ENCODE measurements at places on chromosomes 7 and 10.

DNA sequence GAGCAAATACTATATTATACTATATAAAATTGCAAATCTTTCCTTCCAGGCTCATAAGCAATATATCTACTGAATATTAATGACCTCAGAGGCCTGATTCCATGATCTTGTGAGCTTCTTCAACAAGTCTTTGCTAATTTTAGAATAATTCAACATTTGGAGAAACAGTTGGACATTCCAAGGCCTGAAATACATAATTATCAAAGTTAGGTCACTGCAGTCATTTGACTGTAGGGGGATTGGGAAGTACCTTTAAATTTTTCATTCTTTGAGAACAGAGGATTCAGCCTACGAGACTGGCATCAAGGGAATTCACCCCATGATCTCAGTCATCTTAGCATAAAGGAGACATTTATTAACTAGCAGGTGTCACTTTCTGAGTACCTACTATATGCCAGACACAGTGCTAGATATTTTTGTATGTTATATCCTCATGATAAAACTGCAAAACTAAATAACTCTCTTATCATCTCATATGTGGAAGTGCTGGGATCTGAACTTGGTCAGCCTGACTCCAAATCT lies 85.4 kb downstream of the DOCK4 start:
- no peak for DNase-seq

DNA sequence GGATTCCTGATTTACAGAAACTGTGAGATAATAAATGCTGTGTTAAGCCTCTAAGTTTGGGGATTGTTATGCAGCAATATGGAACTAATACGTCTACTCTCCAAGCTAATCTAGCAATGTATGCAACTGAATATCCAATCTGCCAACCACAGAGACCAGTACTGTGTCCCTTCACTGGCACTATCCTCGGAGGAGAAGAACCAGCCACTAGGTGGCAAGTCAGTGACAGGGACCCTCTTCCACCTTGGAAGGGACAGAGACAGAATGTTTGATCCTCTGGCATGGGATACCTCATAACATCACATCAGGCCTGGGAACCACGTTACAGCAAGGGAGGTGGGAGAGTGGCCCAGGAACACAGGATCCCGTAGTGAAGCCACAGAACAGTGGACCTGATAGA lies 96.4 kb downstream of the CREM start:
- no peak for DNase-seq

DNA sequence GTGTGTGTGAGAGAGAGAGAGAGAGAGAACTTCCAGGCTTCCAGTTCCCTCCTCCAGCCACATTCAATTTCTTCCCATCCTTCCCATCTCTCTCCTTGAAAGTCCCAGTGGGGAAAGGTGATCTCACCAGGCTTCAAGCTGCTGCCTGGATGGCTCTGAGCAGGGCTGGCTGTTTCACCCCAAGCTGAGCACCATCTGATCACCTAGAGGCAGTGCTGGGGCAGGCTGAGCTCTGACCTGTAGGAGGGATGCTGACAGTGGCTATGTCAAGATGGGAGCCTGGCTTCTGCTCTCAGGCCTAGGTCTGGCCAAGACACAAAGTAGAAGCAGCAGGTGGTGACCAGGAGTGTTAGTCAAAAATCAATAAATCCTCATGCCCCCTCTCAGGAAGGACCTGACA lies 370.8 kb downstream of the PLXNA4 start:
- no peak for DNase-seq

DNA sequence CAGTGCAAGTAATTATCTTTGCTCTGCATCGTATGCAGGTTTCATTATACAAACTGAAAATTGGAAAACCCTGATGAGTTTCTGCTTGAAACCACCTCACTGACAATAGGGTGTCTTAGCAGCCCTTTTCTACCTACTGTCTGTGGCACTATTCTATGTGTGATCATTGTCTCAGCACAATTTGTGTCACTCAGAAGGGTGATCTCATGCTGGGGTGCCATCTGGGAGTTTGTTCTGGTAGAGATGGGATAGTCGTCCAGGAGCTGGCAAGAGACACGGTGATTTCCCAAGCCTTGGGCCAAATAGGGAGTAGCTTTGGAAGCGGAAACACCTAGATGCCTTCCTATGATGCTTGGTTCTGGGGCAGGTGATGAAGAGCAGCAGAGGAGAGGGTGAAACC lies 186.3 kb downstream of the FRMD4A start:
- no peak for DNase-seq

DNA sequence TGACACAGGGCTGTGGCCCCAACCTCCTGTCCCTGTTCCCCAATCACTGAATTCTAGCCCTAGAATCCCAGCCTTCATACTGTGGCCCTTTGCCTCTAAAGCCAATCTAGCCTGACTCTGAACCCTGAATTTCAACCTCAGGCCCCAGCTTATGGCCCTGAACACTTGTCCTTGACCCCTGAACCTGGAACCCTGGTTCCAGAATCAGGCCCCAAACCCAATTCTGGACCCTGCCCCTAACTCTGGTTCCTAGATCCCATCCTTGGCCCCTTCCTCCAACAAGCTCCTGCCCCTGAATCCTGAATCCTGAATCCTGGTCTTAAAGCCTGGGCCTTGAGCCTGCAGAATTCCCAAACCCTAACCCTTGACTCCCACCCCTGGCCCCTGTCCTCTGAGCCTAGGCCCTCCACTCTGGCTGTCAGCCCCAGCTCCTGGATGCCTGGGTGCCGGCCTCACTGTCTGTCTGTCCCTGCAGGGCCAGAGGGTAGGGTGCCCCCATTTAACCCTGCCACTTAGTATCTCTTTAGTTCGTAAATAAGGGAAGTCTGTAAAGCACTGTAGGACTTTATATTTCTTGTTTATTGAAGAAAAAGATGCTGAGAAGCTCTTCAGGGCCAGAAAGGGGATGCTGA lies 1.3 kb downstream of the INPP5A start:
- DNase-seq = no peak

DNA sequence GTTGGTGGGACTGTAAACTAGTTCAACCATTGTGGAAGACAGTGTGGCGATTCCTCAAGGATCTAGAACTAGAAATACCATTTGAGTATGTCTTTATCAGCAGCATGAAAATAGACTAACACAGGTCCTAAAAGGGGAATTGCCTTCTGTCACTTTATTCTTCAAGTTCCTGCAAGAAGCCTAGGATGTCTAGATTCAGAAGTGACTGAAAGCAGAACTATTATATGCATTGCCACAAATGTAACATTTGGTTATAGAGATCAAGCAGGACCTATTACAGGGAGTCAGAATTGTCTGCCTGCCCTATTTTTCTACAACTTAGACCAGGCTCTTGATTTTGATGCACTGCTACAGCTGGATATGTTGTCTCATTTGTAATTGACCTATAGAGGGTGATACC lies 364.7 kb downstream of the SORCS1 start:
- no peak for DNase-seq

DNA sequence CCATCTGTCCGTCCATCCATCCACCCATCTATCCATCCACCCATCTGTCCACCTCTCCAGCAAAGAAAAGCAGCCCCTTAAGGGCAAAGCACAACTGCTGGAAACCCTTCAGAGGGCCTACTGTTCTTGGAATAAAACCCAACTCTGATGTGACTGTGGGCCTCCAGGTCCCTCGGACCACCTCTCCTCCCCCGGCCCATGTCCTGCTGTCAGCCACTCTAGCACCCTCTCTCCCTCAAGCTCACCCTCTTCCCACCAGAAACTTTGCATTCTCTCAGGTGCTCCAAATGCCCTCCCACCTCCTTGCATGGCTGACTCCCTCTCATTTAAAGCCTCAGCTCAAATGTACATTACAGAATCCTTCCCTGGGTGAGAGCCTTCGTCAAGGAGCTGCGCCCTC lies 110.3 kb downstream of the ARHGAP22 start:
- DNase-seq = no peak

GRCh38 chr7:118072893-118073674 lies 110.9 kb upstream of the LSM8 start:
- no peak for DNase-seq

GRCh38 chr7:112084520-112084971 lies 121.7 kb downstream of the DOCK4 start:
- DNase-seq = no peak

DNA sequence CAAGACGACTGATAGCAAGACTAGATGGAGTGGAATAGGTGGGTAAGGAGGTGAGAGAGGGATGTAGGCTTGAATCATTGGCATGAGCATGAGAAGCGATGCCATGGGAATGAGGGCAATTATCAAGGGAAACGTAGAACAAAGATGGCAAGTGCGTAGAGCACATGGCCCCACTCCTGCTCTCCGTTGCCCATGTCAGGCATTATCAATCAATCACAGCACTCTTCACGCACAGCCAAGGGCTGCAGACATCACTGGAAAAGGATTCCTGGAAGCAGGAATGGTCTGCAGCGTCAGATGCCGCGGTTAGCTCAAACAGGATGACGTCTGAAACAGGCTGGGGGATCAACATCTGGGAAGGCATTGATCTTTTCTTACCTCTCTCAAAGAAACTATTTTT lies 25.6 kb upstream of the GALNTL5 start:
- DNase-seq = no peak

DNA sequence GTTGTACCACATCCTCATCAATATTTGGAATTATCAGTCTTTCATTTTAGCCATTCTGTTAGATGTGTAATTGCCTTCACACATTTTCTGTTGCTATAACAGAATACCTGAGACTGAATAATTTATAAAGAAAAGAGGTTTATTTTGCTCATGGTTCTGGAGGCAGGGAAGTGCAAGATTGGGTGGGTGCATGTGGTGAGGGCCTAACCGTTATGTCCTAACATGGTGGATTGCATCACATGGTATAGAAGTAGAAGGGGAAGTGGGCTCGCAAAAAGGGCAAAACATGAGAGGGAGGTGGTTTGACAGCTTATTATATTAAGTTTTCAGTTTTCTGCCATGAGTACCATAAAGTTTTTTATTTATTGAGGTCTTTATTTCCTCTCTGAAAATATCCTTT lies 452.0 kb downstream of the ARL4A start:
- DNase-seq = no peak

DNA sequence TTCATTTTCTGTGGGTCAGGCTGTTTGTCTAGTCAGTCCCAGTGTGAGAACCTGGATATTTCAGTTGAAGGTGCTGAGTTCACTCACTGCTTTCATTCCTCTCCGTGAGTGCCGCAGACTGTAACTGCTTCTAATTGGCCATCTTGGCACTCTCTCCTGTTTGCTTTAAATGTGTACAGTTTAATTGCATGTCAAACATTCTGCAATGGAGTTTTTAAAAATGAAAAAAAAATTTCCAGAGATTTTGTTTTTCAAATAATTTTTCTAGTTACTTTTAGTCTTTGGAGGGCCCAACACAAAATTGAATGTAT lies 87.8 kb downstream of the CCSER2 start:
- no peak for DNase-seq

DNA sequence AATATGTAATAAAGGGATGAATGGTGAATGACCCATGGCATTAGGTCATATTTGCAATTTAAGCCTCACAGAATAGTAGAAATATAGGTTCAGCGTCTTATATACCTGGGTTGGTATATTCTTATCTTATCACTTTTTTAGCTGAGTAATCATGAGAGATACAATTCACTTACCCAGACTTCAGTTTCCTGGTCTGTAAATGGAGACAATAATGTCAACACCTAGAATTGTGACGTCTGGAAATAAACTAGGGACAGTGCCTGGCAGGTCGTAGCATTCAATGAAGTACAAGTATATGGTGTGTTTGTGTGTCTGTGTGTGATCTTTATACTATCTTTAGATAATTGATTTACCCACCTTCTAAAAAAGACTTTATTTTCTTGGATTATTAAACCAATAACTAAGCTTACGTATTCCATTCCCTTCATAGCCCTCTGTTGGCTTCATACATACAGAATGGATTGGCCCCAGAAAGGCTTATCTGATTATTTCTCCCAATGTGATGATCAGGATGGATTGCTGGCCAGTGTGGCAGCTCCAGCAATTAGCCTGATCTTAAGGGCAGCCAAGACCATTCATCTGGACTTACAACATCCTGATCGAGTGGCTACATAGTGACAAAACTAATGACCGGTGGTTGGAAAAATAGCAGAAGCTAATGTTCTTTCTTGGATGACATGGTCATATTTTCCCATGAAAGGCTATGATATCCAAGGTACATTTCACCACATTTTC lies 121.2 kb upstream of the NPVF start:
- no peak for DNase-seq

GRCh38 chr10:70174058-70174741 lies 3.9 kb upstream of the SAR1A start:
- no peak for DNase-seq

DNA sequence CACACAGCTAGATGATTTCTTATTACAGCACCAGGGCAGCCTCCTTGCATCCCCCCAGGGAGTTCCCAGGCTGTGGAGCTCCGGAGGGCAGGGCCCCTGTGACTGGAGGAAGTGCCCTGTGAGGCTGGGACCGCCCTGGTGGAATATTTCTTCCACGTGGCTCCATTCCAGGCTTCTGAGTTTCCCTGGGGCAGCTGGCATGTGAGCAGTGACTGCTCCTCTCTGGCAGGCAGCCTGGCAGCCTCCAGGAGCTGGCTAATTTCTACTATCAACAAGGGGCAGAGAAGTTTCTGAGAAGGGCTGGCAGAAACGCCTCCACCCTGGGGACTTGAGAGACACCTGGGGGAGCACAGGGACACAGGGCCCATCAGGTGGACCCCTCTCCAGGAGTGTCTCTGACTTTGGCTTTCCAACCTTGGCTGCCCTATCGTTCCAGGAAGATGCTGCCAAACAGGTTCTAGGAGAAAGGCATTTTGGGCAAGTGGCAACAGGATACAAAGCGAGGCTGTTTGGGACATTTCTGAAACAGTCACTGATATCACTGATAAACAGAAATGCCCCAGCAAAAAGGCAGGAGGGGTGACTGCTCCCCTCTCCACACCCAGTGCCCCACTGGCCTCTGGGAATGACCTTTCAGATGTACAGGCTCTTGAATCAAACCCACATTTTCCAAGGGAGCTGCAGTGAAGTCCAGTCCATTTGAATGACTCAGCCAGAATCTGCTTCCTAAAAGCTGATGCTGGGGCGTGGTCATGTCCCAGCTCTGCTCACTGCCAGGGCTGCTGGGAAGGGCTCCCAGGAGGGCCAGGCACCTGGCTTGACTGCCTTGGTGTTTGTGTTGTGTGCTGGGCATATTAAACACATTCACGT lies 16.1 kb downstream of the MYOF start:
- no peak for DNase-seq

GRCh38 chr10:78028438-78029268 lies 662 bp downstream of the POLR3A start:
- DNase-seq = no peak

DNA sequence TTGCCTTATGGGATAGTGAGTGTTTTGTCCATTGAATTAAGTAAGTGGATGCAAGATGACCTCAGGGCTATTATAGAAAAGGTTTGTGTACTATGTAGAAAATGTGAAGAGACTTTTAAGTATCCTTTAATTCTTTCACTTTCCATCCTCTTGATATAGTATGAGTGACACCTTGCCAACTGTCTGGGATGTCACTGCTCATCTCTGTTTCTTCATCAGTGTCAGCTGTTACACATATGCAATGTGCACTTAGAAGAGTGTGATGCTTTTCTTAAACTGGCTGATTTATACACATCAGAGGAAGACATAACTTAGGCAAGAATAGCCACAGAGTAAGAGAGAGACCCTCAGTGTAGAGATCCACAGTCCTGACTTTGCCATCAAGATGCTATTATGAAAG lies 8.7 kb upstream of the ACTA2 start:
- DNase-seq = no peak
